ENCODE measurements at places on chromosomes 4 and X.

GRCh38 chrX:1323315-1323714 is 13.3 kb upstream of the IL3RA start:
- no peak for DNase-seq

GRCh38 chr4:3803475-3803847 is 37.3 kb downstream of the ADRA2C start:
- no peak for DNase-seq

- DNase-seq = no peak
Observed at GRCh38 chrX:19702856-19703255, 184.5 kb downstream of the SH3KBP1 start.

- DNase-seq = no peak
Observed at GRCh38 chr4:129246145-129246544, 150.2 kb downstream of the C4orf33 start.

GRCh38 chrX:46992070-46992469 is 79.8 kb downstream of the JADE3 start:
- DNase-seq = no peak

GRCh38 chr4:97978791-97979488 is 164.3 kb downstream of the STPG2 start:
- DNase-seq = no peak

GRCh38 chrX:12446342-12447075 is 308.2 kb downstream of the FRMPD4 start:
- DNase-seq = no peak

- DNase-seq = peak; percentile 52
Observed at GRCh38 chr4:74320559-74321118, 12.4 kb downstream of the EPGN start.

DNA sequence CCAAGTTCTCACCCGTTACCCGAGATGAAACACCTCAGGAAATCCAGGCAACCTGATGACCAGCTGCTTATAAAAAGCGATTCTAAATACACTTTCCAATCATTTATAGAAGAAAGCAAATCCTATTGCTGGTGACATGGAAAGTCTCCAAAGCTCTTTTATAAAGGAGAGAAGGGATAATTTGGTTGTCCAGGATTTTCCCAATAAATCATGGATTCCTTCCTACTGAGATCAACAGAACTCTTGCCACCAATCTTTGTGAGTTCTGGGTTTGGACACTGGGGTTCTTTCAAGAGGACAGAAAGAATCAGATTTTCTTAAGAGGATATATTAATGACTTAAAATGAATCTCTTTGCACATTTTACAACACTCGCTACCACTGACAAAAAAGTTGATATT is 24.7 kb upstream of the SOD3 start:
- DNase-seq = no peak

GRCh38 chr4:151045907-151046306 is 30.8 kb upstream of the LRBA start:
- no peak for DNase-seq

DNA sequence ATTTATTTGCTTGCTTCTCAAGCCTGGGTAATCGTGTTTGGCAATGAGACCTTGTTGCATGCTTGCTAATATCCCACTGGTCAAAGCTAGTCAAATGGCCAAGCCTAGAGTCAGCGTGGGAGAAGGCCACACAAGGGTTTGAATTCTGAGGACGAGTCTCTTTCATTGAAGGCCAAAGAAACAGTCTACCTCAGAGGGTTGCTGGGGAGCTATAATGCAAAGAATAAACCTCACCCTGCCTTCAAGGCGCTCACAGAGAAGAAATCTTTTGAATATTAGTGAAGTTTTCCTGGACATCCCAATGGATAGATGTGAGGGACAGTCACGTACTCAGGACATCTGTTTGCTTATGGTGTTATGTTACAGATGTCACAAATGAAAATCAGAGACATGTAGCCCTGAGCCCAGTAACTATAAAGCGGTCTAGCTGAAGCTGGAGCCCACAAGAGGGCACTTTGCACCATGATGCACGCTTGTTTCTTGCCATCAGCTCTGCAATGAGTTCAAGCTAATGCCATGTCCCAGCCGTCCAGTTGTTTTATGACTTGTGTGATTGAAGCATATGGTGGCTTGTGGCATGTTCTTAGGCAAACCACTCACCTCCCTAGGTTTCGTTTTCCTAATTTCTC is 1.1 kb upstream of the TLR3 start:
- DNase-seq = peak; percentile 62

GRCh38 chrX:6210230-6210629 is 18.4 kb downstream of the NLGN4X start:
- no peak for DNase-seq

DNA sequence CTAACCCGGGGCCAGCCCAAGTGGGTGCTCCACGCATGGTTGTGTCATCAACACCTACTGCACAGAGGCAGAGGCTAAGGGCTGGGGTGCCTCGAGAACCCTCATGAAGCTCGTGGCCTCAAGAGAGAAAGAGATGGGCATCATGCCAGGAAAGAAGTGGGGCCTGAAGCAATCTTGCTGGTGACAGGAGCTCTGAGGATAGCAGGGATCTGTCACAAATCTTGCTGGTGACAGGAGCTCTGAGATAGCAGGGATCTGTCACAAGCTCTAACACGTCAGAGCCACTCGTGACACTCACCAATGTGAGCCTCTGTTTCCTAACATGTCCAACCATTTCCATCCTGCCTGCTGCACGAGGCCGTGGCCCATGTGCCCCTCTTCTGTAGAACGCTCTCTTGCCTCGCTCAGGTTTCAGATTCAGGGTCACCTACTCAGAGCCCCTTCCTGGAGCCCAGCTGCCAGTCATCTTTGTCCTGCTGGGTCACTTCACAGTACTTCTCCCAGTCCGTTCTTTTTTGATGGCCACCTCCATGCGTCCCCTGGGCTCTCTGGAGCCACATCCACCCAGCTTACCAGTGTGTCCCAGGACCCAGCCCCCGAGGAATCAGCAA is 21.1 kb downstream of the PNMA6E start:
- no peak for DNase-seq

DNA sequence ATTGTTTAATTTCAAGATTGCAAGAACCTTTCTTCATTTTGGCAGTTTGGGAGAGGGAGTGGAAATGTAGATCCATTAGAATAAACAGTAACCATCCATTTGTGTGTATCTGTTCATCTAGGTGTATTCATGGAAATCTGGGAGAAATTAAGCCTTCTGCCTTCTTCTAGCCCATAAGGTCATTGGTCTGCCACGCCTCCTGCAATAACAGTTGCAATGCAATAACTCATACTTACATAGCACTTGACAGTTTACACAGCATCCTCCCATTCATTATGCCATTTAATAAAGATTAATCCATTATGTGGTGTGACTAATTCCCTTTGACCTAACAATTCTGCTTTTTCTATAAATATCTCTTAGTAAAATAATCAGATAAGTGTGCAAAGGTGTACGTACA is 42.6 kb downstream of the SHROOM4 start:
- no peak for DNase-seq

GRCh38 chr4:105343146-105343931 is 130.5 kb downstream of the PPA2 start:
- peak; percentile 7 for DNase-seq

- no peak for DNase-seq
Observed at GRCh38 chrX:2589186-2590020, 88.6 kb upstream of the DHRSX start.

- DNase-seq = peak; percentile 2
Observed at GRCh38 chrX:136636121-136636520, 11.8 kb upstream of the CD40LG start.

DNA sequence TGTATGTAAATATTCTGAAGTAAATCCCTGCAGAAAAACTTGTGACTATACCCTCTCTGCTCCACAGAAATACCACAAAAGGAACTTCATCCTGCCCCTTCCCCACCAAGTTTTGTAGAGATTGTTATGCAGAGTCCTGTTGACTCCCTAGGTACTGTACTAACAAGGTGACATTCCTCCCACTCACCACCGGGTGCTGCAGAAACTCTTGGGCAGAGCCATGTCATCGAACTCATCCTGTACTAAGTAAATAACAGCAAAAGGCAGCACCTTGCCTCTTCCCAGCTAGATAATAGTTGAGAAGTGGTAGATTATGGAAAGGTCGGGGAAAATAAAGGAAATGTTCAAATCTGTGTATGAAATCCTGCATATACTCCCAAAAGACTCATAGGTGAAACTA is 233.3 kb downstream of the STPG2 start:
- DNase-seq = no peak

- no peak for DNase-seq
Observed at GRCh38 chr4:141195095-141195707, 25.5 kb upstream of the ZNF330 start.

GRCh38 chr4:151143162-151143561 is 43.7 kb downstream of the RPS3A start:
- DNase-seq = no peak

DNA sequence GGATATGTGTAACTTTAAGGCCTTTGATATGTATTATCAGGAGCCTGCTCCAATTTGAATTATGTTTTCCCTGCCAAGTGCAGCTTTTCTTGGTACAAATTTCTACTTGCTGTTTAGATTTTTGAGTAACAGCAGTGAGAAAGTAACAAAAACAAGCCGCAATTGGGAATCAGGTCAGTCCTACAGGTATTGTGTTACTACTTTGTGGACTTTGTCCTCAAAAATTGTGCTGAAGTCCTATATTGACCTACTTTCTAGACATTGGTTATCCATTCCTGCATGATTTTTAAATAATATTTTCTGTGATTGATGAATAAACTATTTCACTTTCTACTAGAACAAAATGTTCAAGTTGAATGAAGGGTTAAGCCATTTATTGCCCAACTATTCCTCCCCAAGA is 5.7 kb downstream of the CDKN2AIP start:
- no peak for DNase-seq

- DNase-seq = peak; percentile 77
Observed at GRCh38 chrX:108439426-108439942, at the start of gene COL4A5. Gene COL4A5, plus strand, starts transcription at chrX:108439838. Its CDS starts 288 bp downstream, at chrX:108440126.

- no peak for DNase-seq
Observed at GRCh38 chrX:43860646-43861370, 21.4 kb downstream of the MAOB start.

GRCh38 chr4:85029453-85029852 is 63.0 kb upstream of the WDFY3 start:
- no peak for DNase-seq

GRCh38 chr4:139825523-139826014 is 159.9 kb downstream of the MGST2 start:
- DNase-seq = no peak

DNA sequence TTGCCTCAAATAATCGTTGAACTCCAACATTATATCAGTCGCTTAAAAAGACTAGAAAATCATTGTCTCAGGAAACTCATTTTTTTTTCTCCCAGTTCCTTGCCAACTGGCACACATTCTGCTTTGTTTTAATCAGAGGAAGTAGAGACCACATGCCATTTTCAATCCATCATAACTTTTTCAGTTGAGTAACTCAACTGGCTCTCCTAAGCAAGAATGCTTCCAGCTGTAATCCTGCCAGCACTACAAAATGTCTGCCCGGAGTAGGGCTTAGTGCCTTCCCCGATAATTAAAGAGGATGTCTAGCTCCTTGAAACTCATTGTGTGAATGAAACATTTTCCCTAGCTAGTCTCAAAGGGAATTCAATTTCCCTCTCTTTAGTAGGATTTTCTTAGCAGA is 33.0 kb downstream of the FREM3 start:
- peak; percentile 4 for DNase-seq

- no peak for DNase-seq
Observed at GRCh38 chr4:113504422-113504821, 257.1 kb downstream of the CAMK2D start.

DNA sequence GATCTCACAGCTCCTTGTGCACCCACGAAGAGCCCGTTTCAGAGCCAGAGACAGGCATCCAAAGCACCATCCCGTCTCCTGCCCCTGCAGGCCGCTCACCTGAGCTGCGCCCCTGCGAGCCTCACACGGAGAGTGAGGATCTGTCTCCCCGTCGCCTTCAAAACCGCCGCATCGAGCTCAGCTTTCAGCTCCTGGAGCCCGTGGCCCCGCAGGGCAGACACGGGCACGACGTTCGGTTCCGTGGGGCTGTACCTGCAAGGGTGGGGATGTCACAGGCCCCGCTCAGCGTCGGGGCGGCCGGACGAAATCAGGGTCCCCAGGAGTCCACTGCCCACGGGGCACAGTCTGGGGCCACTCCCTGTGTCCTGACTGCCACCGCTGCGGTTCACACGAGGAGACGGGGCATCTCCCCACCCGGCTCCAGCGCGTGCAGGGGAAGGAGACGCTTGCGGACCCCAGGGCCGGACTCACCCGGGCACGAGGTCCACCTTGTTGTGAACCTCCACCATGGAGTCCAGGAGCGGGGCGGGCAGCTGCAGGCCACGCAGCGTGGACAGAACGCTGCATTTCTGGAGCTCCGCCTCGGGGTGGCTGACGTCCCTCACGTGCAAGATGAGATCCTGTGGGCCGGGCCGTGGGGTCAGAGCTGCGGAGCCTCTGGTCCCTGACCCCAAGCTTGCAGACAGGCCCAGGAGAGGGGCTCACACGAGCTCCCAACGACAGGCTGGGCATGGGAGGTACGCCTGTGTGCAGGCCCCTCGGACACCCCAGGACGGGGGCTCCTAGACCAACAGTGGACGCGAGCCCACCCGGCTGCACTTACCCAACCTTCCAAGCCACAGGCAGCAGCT is 11.1 kb downstream of the GTPBP6 start:
- no peak for DNase-seq

DNA sequence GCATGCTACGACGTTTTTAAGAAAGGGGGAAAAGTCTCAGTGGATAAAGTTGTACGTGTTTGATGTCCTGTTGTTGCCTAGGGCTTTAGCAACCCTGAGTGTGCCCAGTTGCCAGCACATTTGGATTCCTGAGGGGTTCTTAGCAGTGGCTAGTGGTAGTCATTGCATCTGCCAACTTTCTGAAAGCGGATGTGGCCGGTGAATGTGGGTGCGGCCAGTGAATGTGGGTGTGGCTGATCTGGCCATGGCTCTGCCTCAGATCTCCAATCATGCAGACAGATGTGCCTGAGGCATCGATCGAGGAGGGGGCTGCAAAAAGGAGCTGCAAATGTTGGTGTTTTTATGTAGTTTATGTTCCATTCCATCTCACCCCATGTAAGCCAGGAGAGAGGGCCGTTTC is 41.5 kb upstream of the FAT1 start:
- DNase-seq = no peak

DNA sequence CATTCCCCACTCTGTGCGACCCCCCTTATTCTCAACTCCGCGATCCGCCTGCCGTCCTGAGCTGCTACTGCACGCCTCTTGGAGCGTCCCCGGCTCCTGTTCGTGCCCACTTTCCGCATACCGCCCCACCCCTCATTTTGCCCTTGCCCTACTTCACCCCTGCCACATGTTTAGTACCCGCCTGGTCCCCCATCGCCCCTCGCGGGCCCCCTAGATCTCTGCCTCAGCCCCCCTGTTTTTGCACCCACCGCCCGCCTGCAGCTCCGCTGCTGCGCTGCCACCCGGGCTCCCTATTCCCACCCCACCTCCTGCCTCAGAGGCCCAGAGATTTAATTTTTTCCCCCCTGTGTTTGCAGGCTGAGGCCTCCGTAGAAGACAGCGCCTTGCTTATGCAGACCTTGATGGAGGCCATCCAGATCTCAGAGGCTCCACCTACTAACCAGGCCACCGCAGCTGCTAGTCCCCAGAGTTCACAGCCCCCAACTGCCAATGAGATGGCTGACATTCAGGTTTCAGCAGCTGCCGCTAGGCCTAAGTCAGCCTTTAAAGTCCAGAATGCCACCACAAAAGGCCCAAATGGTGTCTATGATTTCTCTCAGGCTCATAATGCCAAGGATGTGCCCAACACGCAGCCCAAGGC is 1.4 kb downstream of the MAGED1 start:
- peak; percentile 24 for DNase-seq
